Fibroblast of skin of left quadriceps (primary cell): ENCODE measurements at places on chromosomes 1 and 21.

- DNase-seq, result no peak
Observed at GRCh38 chr1:66412704-66413103, 121.2 kb upstream of the SGIP1 start.

DNA sequence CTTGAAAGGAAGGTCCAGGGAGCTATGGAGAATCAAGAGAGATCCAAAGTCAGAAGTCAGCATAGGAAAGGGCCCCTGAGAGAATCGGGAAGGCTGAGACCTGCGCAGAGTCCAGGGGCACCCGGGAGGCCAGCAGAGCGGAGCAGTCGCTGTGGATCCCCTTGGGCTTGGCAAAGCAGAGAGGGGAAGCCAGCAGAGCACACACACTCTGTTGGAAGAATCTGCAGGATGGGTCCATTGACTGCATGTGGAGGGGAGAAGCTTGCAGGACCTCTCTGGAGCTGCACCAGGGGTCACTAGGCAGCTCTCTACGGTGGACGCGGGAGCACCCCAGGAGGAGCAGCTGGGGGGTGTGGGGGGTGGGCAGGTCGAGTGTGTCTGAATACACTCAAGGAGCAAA lies 6.4 kb downstream of the RIPK4 start:
- no peak for DNase-seq

DNA sequence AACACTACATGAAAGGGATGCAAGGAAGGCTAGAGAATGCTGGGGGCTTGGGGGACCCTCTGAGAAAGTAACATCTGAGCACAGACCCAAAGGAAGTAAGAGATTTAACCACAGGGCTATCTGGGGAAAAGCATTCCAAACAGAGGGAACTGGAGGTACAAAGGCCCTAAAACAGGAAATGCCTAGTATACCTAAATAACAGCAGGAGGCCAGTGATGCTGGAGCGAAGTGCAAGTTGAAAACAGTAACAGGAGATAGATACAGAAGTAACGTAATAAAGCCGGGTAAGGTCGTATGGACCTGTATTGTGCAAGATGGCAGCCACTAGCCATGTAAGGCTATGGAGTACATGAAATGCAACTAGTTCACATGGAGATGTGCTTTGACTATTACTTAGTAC lies 52.1 kb downstream of the CD34 start:
- no peak for DNase-seq

GRCh38 chr1:97603776-97604175 lies 317.1 kb downstream of the DPYD start:
- no peak for DNase-seq

GRCh38 chr1:55814967-55815366 lies 599.8 kb upstream of the USP24 start:
- no peak for DNase-seq
